ENCODE measurements at places on chromosomes 16 and 17. TPM values are rescaled to one million over a fixed set of nuclear protein-coding genes. Genes with fewer than 3 reads are reported as not detected.

TEKT3 gene
- total RNA-seq = 0.49 TPM

DNA sequence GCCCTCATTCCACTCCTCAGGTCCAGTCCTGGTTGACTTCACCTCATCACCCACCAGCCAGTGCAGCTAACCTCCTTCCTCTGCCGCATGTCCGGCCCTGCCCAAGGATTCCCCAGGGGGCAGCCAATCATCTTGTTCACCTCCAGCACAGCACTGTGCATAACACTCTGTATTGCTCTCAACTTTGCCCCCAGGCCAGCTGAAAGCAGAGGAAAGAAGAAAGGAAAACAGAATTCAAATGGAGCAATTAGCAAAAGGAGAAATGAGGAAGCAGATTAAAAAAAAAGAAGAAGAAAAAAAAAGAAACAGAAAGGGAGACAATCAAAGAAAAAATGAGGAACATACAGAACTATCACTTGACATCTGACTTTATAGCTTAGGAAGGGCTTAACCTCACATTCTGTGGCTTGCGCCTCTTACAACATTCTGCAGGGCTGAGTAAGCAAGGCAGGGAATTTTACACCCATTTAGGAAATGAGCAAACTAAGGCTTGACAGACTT, 26.1 kb downstream of the GAS7 start:
- DNase-seq = no peak

VWA3A gene
- total RNA-seq = 0.23 TPM

MYH8 gene
- not detected for total RNA-seq

DNA sequence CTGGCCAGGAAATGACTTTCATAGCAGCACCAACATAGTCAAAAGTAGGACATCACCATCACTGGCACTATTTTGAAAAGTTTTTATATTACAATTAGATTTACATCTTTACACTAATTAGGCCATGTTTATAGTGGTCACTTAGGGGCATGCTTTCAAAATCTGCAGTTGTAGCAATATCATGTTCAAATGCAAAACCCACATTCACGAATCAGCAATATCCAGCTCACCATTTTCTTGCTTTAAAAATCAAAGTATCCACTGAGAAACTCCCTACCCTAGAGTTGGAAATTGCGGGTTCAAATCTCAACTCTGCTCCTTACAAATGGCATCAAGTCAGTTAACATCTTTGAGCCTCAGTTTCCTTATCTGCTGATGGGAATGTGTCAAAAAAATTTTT, 237.4 kb downstream of the ZFHX3 start:
- no peak for DNase-seq

TAF1C gene
- total RNA-seq = 85.4 TPM

- DNase-seq = no peak
Measured at GRCh38 chr17:4017377-4017776, 53.1 kb upstream of the ATP2A3 start.

SLC5A11 gene
- 0.46 TPM for total RNA-seq

GRCh38 chr17:8896641-8897635, 29.5 kb upstream of the PIK3R6 start:
- DNase-seq = no peak

GRCh38 chr16:11203111-11203623, 52.8 kb downstream of the SOCS1 start:
- DNase-seq = no peak

TEKT1 gene
- not detected for total RNA-seq

WFDC1 gene
- total RNA-seq = not detected

DNA sequence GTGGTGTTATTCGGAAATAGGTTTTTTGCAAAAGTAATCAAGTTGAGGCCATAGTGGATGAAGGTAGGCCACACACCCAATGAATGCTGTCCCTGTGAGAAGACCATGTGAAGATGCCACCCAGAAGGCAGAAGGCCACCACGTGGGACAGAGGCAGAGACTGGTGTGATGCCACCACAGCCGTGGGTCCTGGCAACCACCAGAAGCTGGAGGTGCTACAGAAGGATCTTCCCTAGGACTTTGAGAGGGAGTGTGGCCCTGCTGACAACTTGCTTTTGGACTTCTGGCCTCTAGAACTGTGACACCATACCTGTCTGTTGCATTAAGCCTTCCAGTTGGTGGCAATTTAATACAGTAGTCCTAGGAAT, 49.3 kb downstream of the RMI2 start:
- DNase-seq = no peak

CCDC200 gene
- 1.7 TPM for total RNA-seq

HOXB7 gene
- total RNA-seq = not detected

- no peak for DNase-seq
Measured at GRCh38 chr17:43595466-43595865, 49.3 kb upstream of the ETV4 start.

KCTD13 gene
- total RNA-seq = 81.1 TPM

DNA sequence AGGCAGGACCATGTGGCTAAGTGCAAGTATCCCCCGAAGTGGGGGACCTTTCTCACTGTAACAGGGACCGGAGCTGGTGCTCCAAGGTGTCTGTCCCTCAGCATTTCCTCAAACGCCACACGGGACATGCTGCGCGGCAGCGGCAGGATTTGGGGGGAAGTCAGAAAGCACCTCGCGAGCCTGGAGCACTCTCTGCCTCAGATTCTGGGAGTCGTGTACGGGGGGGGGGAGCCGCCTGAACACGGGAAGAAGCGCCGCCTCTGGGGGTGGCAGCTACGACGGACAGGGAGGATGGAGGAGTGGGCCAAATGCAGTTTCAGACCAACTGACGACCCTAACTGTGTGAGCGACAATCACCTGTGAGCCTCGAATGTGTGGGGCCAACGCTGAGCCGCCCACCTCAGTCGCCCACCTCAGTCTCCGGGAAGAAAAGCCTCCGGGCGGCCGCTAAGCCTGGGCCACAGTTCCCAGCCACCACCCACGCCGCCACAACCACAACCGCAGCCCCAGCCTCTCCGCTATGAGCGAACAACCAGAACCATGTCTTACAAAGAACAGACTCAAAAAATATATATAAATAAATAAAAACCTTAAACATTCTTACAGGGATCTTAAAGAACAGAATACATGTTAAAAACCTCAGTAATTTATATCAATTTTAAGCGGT, 8.8 kb upstream of the TRAP1 start:
- DNase-seq = no peak

GRCh38 chr17:73910206-73910605, 266.0 kb upstream of the SDK2 start:
- DNase-seq = no peak

- DNase-seq = no peak
Measured at GRCh38 chr17:46813920-46814319, 4.6 kb downstream of the WNT3 start.

DNA sequence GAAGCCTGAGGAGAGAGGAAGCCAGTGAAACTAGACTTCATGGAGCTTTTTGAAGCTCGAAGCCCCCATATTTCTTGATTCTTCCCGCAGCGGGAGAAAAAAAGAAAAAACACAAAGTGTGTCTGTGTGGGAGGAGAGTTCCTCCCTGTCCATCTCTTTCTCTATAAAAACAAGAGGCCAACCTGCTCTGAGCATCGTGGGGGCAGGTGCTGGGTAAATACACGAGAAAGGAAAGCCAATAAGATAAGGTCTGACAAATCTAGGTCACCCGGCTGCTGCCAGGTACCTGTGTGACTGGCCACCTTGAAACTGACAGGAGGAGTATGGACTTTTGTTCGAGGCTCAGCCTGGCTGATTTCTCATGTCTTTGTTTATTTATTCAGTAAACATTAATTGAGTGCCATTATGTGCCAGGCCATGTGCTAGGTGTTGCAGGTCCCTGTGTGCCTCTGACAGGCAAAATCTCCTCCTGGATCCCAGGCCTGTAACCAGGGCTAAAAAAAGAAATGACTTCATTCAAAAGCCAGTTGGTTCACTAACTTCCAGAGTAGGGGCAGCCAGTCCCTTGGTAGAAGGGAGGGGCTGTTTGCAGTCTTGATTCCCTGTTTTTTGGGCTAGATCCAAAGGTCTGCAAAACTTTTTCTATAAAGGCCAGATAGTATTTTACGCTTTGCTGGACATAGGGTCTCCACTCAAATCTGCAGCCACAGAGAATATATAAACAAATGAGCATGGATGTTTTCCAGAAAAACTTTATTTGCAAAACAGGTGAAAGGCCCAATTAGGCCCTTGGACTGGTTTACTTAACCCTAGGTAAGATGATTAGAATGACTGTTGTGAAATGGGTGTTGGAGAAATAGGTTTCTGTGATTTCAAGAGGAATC, 35.6 kb downstream of the YPEL2 start:
- no peak for DNase-seq

SLC5A2 gene
- total RNA-seq = 0.12 TPM

DNA sequence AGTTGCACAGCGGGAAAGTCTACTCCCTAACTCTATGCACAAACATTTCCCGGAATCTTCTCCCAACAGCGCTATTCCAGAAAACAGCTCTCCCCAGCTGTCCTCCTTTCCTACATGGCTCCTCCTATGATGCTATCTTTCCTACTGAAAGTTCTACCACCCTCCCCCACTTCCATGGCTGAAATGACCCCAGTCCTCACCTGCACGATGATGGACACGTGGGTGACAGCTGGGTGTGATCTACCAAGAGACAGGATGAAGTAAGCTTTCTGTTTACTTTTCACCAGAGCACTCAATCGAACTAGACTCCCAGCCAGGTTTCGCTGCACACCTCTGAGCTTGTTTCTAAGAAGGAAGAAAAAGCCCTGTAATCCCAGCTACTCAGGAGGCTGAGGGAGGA, 10.7 kb downstream of the CTC1 start:
- DNase-seq = no peak

PPP1R27 gene
- not detected for total RNA-seq

ATP2C2 gene
- total RNA-seq = not detected

- DNase-seq = no peak
Measured at GRCh38 chr17:39629494-39629880, 2.7 kb downstream of the PPP1R1B start.

HBA2 gene
- 0.68 TPM for total RNA-seq

NUPR1 gene
- total RNA-seq = 0.05 TPM

ZFP90 gene
- 49.4 TPM for total RNA-seq

GRCh38 chr17:77352996-77353395, 212.2 kb downstream of the SEC14L1 start:
- no peak for DNase-seq

DNA sequence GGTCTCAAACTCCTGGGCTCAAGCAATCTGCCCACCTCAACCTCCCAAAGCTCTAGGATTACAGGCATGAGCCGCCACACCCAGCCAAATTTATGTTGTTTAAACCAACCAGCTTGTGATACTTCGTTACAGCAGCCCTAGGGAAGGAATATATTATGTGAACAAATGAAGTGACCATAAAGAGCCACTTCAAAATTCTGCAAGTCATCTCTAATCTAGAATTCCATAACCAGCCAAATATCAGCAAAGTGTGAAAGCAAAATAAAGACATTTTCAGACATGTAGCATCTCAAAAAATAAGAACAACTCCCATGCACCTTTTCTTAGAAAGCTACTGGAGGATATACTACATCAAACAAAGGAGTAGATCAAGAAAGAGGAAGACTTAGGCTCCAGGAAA, 36.0 kb downstream of the AIPL1 start:
- DNase-seq = no peak

- no peak for DNase-seq
Measured at GRCh38 chr17:67015001-67015400, 29.4 kb upstream of the CACNG1 start.

GRCh38 chr17:4899341-4900230, at the start of gene C17orf107:
Gene C17orf107 (plus strand): TSS chr17:4899536. CDS start chr17:4899763, 227 bp downstream.
- DNase-seq = peak; percentile 91

- DNase-seq = peak; percentile 5
Measured at GRCh38 chr16:56262148-56262547, 70.9 kb downstream of the GNAO1 start.

CEP20 gene
- 15.4 TPM for total RNA-seq

DNA sequence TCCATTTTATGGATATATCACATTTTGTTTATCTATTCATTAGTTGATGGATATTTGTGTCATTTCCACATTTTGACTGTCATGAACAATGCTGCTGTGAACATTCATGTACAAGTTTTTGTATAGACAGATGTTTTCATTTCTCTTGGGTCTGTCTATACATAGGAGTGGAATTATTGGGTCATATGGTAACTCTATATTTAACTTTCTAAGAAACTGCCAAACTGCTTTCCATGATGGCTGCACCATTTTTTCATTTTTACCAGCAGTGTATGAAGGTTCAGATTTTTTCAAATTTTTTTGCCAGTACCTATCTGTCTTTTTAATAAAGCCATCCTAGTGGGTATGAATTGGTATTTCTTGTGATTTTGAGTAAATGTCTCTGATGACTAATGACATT, 15.5 kb downstream of the NFAT5 start:
- no peak for DNase-seq

MYADML2 gene
- not detected for total RNA-seq

ATPAF2 gene
- 31.4 TPM for total RNA-seq

EIF3CL gene
- 23.3 TPM for total RNA-seq

LRRC37A gene
- total RNA-seq = 4.1 TPM

DNA sequence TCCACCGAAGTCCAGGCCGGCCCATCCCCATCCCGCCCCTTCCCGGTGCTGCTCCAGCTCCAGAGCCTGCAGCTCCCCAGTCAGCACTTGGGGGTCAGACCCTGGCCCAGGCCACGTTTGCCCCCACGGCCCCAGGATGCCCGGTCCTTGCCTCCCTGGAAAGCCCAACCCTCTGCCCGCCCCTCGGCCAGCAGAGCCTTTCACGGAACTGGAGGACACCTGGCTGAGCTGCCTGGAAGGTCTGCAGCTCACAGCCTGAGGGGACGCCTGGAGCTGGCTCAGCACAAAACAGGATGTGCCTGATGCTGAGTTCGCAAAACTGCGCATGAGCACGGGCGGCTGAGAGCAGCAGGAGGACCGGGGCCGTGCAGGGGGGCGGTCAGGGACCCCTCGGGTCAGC, 29.7 kb upstream of the SSTR5 start:
- no peak for DNase-seq

MYH13 gene
- not detected for total RNA-seq

- no peak for DNase-seq
Measured at GRCh38 chr16:66271074-66272060, 95.1 kb upstream of the CDH5 start.

GRCh38 chr17:47281216-47281615, 27.6 kb downstream of the ITGB3 start:
- DNase-seq = no peak

- DNase-seq = no peak
Measured at GRCh38 chr16:72620853-72621252, 427.1 kb downstream of the ZFHX3 start.

- no peak for DNase-seq
Measured at GRCh38 chr17:32551186-32551955, 64.6 kb downstream of the CDK5R1 start.

- DNase-seq = no peak
Measured at GRCh38 chr16:74372953-74373846, 2.9 kb upstream of the NPIPB15 start.

DNA sequence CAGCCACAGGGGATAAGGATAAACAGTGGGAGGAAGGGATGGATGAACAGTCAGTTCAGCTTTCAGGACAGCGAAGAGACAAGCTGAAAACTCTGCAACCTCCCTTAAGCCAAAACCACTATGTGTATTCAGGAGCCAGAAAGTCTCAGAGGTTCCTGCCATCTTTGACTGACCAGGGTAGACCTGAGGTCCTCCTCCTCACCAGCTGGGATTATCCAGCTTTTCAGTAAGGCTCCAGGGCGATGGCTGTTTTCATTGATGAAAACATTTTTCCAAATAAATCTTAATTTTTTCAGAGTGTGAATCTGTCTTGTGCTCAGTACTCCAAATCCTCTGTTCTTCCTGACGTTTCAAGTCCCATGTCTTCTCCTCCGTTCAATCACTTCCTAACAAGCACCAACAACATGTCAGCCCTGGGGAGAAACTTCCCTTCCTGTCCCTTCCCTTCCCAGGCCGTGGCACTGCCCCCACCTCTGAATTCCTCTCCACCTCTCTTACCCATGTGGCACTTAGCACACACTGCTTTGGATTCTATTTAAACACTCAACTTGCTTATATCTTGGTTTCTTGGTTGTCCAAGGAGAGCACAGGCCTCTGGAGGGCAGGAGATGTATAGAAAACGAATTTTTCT, 5.2 kb downstream of the HSDL1 start:
- no peak for DNase-seq

Measured in naive thymus-derived CD4-positive, alpha-beta T cell (primary cell).